ENCODE measurements at places on chromosomes 5 and 9.

DNA sequence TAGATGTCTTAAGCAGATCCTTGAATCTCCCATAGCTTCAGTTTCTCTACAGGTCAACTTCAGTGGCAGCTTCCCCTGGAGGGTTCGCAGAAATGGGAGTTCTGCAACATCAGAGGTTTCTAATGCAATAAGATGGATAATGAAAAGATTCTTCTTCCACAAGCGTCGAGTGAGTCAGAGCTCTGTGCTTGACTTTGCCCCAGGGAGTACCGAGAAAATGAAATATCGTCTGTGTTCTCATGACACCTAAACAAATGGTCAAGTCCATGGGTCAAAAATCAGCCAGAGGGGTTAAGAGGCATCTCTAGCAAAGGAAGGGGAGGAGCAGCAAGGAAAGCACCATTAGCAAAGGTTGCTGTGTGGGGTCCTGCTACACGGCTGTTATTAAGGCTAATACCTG, 3.2 kb upstream of the ADRA1B start:
- DNase-seq: no peak

DNA sequence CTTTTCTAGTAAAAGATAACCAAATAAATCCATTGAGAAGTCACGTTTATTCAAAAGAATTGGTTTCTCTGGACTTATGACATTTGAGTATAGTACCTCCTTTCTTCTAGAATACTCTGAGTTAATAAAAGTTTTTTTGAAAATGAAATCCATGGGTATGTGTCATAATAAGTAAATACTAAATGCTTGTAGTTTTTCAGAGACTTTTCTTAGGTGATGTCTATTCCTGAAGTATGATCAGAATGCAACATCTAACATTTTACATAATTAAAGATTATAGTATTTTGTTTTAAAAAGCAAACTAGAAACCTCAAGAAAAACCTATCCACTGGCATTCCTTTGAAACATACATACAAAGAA, 63.2 kb downstream of the NFIB start:
- DNase-seq: no peak

GRCh38 chr9:83315649-83316048, 222.6 kb downstream of the FRMD3 start:
- no peak for DNase-seq

- DNase-seq: no peak
These were observed 31.6 kb downstream of the ACSL6 start for GRCh38 chr5:131979816-131980215.

DNA sequence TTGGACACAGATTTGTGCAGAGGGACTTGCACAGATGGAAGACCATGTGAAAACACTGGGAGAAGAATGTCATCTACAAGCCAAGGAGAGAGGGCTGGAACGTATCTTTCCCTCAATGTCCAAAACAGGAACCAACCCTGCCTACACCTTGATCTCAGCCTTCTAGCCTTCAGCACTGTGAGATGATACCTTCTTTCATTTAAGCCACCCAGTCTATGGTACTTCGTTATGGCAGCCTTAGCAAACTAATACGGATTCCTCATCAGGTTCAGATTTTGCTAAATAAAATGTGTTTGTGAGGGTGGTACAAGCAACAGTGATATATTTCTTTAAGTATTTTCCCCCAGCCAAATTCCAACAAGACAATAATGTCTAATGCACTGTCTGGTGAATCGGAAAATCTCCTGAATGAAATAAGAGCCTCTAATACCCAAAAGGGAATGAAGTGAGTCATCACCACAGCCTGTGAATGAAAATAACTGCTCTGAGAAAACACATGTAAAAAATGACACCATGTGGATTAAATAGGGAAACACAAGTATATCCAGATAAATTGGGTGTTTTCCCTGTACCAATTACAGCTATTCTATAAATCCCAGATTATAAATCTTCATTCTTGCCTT, 182.8 kb upstream of the TARS1 start:
- no peak for DNase-seq

DNA sequence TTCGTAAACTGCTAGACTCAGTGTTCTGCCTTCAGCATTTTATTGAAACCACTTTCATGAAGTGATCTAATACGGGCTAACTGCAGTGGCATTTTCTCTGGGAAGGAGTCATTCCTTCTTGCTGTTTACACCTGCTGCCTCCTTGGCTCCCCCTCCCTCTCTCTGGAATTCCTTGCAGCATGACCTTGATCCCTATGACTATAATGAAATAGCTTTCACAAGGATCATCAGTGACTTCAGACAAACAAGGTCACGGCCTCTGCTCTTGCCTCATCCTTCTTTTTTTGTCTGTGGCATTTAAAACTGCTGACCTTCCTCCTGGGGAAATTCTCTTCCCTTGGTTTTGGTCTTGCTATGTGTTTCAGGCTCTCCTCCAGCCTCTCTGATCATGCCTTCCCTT, 90.2 kb downstream of the ZNF462 start:
- DNase-seq: no peak

DNA sequence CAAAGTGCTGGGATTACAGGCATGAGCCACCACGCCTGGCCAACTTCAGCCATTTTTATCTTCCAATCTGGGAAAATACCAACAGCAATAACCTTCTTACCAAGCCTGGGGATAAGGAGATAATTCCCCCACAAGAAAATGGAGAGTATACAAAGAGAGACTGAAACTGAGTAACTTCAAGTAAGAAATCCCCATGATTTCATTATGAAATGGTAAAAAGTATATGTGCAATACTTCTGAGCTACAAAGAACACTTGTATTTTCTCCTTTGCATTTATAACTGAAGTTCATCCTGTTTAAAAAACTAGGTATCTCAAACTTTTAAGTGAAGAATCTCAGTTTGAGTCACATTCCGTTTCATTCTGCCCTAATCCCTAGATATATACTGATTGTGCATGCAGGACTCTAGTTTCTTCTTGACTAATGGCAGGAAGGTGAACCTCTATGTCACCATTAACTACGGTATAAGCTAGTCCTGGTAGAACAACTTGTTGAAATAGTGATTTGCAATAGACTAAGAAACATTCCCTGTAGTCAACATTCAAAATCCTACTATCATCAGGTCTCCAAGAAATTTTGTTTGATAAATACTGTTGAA, 2071.4 kb downstream of the MAT2B start:
- DNase-seq: no peak

DNA sequence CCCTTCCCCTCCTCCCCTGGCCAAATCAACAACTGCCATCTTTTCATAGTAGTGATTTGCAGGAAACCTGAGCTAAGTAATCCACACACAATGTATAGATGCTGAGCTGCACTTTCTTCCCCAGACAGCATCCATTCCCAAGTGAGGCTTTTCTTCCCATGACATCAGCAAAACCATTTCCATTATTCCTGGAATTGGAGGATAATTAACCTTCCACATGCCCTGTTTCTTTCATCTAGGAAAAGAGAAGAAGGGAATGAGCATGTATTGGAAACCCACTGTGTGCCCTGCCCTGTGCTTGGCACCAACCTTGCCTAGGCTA, 268.0 kb downstream of the ZSWIM6 start:
- DNase-seq: no peak

DNA sequence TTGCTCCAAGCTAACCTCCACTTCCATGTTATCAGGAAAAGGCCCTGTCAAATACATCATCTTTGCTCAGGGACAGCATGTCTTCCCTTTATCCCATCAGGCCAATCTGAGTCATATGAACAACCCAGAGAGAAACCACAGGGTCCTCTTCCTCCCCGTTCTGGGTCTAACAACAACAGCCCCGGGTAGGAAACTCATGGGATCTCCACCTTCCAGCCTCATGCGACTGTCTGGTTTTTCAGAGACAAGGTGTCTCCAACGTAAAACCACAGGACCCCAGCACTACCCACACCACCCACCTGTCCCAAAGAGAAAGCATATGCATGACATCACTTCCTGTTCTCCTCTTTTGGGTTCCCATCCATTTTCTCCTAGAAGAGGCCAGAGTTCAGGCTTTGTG, 217.9 kb downstream of the ENC1 start:
- DNase-seq: no peak

GRCh38 chr5:85651731-85652130, 966.0 kb upstream of the COX7C start:
- DNase-seq: no peak

- DNase-seq: no peak
These were observed 1059.1 kb upstream of the DMAC1 start for GRCh38 chr9:8858596-8859161.

DNA sequence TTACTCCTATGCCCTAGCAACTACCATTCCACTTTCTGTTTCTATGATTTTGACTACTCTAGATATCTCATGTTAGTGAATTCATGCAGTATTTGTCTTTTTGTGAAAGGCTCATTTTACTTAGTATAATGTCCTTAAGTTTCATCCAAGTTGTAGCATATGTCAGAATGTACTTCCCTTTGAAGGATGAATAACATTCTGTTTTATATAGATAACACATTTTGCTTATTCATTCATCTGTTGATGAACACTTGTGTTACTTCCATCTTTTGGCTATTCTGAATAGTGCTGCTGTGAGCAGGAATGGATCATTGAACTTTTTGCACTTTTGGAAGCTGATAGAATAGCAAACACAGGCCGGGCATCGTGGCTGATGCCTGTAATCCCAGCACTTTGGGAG, 140.2 kb upstream of the MYO10 start:
- no peak for DNase-seq

DNA sequence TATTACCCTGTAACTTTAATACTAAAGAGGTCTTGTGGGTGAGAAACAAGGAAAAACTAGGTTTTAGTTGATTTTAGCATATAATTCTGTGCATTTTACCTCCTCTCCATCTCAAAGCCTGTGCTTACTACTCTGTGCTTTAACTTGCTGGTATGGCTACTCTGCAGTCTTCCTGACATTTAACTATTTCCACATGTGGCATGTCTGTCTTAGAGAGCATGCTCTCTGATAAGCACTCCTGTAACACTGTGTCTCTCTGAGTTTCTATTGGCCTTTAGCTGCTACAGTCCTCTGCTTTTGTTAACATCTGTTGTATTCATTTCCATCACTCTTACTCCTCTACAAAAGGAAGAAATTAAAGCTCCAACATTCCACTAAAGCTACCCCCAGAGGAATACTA, 418.3 kb downstream of the RAB3C start:
- no peak for DNase-seq

- peak; percentile 79 for DNase-seq
These were observed 147.6 kb downstream of the ADAMTS6 start for GRCh38 chr5:65334077-65334476.

- DNase-seq: peak; percentile 53
These were observed 174.5 kb upstream of the MAP1B start for GRCh38 chr5:71932655-71933338.

- no peak for DNase-seq
These were observed 13.2 kb downstream of the TUT7 start for GRCh38 chr9:86341007-86341491.

DNA sequence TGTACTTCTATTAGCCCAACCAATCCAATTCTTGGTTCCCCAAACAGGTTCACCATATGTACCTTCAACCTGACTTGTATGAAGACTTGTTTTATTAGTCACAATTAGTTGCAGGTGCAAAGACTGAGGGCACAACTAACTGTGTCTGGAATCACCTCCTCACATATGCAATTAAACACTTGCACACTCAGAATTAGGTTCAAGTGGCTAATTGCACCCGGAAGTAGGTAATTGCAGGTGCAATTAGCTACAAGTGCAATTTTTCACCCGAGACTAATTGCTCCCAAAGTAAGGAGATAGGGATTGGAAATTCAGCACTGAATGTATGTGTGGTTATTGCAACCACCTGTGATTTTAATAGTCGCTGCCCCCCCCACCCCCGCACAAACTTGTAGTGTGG, 338.9 kb downstream of the ZSWIM6 start:
- DNase-seq: no peak

GRCh38 chr5:142012186-142012785, 541 bp downstream of the GNPDA1 start:
- DNase-seq: no peak

DNA sequence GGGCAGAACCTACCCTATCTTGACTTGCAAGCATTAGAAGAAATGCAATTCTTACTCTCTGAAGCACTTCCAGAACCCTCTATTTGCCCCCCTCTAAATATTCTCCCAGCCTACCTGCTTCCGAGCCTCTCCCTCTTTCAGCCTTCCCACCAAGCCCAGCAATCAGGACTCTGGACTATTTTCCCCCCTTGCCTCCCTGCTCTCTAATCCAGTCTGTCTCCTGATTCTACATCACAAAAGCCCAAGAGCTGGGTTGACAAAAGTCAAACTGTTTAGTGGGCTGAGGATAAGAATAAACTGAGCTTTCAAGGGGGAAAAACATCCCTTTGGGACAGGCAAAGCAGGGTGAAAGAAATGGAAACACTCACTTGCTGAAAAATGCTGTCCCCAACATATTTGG, 123.2 kb upstream of the KIF2A start:
- no peak for DNase-seq

- DNase-seq: no peak
These were observed 88.6 kb upstream of the FBN2 start for GRCh38 chr5:128626536-128627090.

DNA sequence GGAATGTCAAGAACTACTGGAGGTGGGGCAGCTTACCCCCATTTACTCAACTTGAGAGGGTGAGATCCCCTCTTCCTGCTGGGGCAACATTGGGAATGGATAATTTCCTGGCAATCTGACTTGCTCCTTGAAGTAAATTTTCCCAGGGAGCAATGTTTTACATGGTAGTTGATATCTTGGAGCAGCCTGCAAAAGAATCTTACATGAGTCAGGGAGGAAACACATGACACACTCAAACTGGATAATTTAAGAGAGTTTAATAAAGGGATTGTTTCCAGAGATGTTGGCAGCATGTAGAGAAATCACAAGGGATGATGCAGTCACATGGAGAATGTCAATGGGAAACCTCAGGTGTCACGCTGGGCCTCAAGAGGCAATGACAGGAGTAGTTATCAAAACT, 212.5 kb downstream of the GAS1 start:
- no peak for DNase-seq

DNA sequence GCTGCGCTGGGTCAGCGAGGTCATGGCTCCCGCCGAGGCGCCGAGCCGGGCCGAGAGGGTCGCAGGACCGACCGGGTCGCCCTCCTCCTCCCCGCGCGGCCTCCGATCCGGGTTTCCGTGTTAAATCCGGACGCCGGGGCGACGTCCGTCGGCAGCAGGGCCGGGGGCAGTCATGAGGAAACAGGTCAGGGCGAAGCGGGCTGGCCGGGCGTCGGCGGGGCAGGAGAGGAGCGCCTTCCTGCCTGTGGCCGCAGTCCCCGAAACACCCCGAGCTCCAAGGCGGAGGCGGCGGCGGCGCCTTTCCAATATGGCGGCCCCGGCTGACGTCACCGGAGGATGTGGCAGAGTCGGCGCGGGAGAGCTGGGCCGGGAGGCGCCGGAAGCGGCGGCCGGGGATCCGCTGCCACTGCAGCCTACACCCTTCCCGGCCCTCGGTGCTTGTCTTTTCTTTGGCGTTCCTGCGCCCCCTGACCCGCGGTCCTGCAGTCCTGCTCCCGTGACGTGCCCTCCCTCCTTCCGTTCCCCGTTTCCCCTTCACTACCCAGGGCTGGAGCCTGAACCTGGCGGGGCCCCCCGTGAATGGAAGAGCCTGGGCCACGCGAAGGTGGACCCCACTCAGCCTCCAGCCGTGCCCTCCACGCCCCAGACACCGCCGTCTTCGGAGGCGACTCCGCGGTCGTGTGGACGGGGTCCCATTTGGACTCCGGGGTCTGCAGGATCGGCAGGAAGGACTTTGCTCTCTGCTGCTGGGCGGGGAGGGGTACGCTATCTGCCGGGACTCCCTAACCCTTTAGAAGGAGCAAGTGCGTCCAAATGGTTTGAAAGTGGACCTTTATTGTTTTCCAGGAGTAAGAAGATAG, at the start of gene GOLPH3:
GOLPH3 (minus strand) TSS at position 309 of the 860 bp plus-strand sequence; CDS start at position 24, 285 bp downstream.
- peak; percentile 77 for DNase-seq
